ENCODE measurements at places on chromosomes 3 and 15.

- DNase-seq, result no peak
These were observed 59.0 kb downstream of the ABTB1 start for GRCh38 chr3:127731546-127732289.

DNA sequence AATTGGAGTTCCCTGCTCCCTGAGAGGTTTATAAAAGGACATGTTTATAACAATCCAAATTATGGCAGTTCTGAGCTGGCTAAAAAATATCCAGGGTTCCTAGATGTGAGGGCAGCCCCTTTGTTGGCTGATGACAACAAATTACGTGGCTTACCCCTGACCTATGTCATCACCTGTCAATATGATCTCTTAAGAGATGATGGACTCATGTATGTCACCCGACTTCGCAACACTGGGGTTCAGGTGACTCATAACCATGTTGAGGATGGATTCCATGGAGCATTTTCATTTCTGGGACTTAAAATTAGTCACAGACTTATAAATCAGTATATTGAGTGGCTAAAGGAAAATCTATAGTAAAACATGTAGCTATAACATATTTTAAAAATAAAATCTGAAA lies 13.9 kb downstream of the AADAC start:
- no peak for DNase-seq

- no peak for DNase-seq
These were observed 9.3 kb downstream of the EOGT start for GRCh38 chr3:69004138-69004537.

GRCh38 chr3:153762411-153763235 lies 358.6 kb upstream of the ARHGEF26 start:
- no peak for DNase-seq

GRCh38 chr15:31934821-31935220 lies 95.5 kb upstream of the CHRNA7 start:
- DNase-seq, result no peak

- peak; percentile 57 for DNase-seq
These were observed 116.4 kb upstream of the ARHGEF3 start for GRCh38 chr3:56918111-56918568.

DNA sequence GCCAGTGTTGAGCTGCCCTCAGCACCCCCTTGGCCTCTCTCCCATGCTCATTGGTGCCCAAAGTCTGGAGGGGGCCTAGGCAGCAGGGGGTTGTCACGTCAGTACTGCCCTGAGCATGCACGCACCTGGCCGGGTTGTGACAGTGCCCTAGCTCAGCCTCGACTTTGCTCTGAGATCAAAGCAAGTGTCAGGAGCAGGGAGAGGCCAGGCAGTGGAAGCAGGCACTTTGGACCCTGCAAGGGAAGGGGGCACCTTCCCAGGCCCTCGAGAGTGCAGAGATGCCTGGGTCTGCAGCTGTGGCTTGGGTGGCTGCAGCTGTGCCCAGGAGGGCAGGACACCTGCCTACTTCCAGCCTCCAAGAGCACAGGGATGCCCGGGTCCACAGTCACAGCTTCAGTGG lies 561.3 kb downstream of the NLGN1 start:
- no peak for DNase-seq

- DNase-seq, result no peak
These were observed 127.1 kb downstream of the DIPK2A start for GRCh38 chr3:144098691-144099090.

GRCh38 chr3:127987309-127987995 lies 64.8 kb upstream of the SEC61A1 start:
- DNase-seq, result no peak

DNA sequence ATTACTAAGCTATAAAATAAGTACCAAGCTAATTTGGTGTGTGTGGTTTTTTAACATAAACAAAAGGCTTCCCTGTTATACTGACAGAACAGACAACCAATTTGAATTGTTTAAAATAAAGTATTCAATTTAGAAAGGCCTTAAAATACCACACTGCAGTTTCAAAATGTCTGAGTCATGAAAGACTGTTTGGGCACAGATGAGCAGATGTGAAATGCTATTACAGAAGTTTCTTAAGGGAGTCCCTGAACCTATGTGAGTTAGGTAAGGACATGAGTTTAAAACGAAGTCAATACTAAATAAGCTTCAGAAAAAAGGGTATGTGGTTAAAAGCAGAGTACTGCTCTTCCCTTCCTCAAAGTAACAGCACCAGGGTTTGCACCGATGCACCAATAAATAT lies 69.7 kb upstream of the SETMAR start:
- no peak for DNase-seq

GRCh38 chr3:173538410-173538809 lies 140.9 kb downstream of the NLGN1 start:
- no peak for DNase-seq

All from stimulated activated CD4-positive, alpha-beta T cell treated with anti-CD3 and anti-CD28 coated beads, Interleukin-12 subunit alpha, Interleukin-12 subunit beta, amount 100 ng/mL, for 48 hours (primary cell).